ENCODE measurements at places on chromosomes 6 and 20.

GRCh38 chr6:83862776-83863471, 3.4 kb downstream of the CYB5R4 start:
- peak; percentile 53 for DNase-seq

GRCh38 chr6:31020057-31020456, 9.8 kb downstream of the MUC22 start:
- no peak for DNase-seq

DNA sequence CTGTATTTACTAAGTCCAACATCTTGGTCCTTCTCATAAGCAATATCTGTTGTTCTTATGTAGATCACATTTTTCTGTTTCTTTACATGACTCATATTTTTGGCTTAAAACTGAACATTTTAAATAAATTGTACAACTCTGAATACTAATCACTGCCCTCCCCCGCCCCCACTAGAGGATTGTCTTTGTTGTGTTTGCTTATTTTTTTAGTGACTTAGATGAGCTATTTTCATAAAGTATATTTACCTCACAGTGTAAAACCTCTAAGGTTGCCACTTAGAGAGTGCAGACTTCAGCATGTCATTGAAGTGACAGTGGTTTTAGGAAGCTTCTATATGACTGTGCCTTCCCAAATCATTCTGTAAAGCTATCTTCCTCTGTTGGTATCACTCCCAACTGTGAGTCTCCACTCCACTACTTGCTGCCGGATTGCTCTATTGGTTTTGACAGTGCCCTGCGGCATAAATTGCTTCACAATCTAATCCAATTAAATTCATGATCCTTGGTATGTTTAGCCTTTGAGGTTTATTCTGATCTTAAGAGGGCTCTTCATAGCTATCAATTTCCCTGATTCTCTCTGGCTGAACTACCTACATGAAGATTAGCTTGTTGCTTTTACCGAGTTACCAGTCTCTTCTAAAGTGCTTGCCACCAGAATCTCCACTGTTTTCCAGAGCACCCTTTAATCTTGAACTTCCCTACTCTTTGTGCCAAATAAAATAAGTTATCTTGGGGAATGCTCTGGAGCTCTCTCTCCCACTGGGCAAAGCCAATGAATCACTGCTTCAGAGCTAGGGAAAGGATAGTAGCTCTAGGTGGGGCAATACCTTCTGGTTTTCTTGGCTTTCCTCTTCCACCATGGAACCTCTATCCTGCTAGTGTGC, 33.0 kb downstream of the SPTLC3 start:
- DNase-seq, result peak; percentile 19

DNA sequence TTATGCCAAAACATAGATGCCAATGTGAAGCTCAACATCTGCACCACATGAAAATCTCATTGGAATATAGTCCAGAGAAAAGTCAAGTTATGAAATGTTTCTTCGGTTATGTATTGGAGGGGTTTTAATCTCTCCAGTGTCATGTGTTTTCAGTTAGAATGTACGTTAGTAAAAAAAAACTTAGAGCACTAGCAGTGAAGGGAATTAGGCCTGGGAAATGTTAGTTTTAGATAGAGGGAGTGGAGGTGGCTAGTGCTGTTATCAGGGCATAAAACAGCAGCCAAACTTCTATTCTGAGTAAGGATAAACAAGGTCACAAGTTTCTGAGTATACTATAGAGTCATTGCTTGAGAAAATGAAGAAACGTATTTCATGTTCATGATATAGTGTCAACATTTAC, 42.9 kb downstream of the HDGFL1 start:
- DNase-seq, result no peak

DNA sequence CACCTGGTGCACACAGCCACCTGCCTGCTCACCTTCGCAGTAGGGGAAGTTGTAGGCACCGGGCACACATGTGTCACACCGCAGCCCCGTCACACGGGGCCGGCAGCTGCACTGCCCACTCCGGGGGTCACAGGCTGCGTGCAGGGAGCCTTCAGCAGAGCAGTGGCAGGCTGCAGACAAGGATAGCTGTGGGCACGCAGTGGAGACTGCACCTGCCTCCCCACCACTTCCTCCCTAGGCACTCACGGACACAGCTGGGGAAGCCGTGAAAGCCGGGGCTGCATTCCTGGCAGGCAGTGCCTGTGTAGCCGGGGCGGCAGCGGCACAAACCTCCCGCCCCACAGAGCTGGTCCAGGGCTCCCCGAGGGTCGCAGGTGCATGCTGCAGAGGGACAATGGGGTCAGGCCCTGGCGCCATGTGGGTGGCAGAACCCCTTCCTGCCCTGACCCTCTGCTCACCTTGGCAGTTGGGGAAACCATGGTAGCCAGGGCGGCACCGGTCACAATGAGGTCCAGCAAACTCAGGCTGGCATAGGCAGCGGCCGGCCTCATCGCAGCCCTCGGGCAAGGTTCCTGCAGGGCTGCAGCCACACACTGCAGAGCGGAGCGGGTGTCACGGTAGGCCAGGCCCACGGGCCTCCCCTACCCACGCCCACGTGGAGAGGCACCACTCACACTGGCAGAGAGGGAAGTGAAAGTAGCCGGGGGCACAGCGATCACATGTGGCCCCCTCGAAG, 29.4 kb downstream of the LAMA5 start:
- no peak for DNase-seq

- DNase-seq, result peak; percentile 75
Observed at GRCh38 chr6:17967668-17968518, 19.5 kb downstream of the KIF13A start.

DNA sequence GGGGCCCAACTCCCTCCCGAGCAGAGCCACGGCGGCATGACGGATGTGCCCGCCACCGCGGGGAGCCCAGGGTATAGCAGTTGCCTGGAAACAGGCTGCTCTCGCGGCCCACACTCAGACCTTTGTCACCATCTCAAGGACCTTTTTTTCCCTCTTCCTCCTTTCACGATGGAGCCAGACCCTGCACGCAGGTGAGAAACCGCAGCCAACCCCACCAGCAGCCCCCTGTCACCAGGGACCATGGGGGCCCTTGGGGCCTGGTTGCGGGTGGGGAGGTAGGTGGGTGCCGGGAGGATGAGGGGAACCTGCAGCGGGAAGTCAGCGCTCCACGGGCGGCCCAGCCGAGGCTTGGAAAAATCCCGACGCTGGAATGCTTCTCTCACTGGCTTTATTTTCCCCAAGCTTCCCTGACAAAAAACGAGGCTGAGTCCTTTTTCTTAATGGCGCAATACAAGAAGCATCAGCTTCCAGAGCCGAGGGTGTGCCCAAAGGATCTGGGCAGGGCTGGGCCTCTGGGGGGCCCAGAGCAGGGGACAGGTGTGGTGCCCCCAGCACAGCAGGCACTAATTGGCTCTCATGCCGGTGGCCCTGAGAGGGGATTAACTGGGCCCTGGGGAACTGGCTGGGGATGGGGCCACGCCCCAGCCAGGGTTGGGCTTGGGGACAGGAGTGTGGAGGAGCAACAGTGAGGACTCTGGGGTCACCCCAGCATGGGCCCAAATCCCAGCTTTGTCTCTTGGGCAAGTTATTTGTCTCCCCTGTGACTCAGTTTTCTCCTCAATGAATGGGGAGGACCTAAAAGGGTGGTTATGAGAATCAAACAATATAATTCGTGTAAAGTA, 23.9 kb downstream of the NOL4L start:
- no peak for DNase-seq

DNA sequence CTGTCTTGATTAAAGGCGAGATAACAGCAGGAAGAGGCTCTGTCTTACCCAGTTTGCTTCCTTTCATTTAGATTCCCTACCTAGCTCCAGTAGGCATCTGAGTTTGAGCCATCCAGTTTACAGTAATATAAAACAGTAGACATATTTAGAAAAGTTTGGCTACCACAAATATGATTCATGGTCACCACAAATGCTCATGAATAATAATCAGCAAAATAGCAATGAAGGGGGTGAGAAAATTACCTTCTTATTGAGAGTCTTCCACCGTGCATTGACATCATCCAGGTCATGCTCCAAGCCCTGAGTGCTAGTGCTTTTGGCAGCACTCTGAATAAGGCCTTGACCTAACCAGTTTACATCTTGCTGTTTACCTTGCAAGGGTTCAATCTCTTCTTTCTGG, 106.2 kb downstream of the DST start:
- DNase-seq, result peak; percentile 66

Measured in ELR (cell line).